ENCODE measurements at places on chromosomes 3 and 15. TPM values are rescaled to one million over a fixed set of nuclear protein-coding genes. Genes with fewer than 3 reads are reported as not detected.

The GTF2E1 gene
- total RNA-seq: 18.0 TPM

GRCh38 chr3:126956866-126957650 is 25.9 kb upstream of the PLXNA1 start:
- peak; percentile 84 for DNase-seq

- no peak for DNase-seq
These were observed 68.8 kb downstream of the FSIP1 start for GRCh38 chr15:39713846-39714245.

GRCh38 chr3:134516905-134517304 is 31.0 kb downstream of the CEP63 start:
- DNase-seq: no peak

DNA sequence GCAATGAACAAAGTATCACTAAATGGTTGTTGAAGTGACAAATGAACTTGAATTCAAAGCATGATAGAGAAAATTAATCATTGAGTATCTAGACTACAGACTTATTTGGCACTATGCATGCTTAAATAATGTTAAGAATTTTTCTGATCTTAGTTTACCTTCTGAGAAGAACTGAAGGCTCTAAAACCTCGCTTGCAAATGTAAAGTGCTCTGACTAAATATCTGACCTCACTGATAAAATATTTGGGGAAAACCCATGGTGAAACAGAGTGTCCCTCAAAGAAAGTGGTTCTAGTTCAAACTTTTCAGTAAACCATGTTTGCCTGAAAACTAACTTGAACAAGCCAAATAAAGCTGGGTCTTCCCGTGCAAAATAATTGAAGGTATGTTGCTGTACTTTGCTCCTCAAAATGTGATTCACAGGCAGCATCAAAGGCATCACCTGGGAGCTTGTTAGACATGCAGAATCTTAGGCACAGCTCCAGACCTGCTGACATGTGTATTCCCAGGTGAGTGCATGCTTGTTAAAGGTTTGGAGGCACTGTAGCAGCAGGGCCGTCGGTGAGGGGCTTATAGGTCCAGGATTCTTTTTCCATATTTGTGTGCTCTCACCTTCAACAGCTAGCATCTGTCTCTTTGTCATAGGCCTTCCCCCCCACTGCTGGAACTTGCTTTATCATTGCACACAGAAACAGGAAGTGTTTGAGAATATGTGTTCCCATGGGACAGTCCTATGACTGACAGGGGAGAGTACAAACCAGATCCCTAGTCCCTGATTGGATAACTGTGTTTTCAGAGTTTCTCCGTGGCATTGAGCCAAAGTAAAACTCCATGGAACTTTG is 524.2 kb upstream of the LMCD1 start:
- no peak for DNase-seq

DNA sequence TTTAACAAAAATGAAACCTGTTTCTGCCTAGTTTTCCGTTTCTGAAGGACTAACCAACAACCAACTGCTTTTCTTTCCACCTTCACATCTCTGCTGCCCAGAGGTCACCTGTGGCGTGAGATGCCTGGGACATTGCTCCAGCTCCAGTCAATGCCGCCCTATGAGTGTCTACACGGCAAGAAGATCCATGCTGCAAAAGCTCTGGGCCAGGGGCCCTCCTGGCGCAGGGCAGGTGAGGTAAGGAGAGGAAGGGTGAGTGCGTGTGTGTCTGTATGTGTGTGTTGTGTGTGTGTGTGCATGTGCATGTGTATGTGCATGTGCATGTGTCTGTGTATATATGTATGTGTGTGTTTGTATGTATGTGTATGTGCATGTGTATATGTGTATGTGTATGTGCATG is 131.4 kb downstream of the NSMCE3 start:
- peak; percentile 29 for DNase-seq

GRCh38 chr3:49602877-49603411 is 48.7 kb downstream of the BSN start:
- no peak for DNase-seq

The NEO1 gene
- total RNA-seq: 40.9 TPM

GRCh38 chr3:127676921-127677351 is 4.2 kb downstream of the ABTB1 start:
- peak; percentile 89 for DNase-seq

- DNase-seq: no peak
These were observed 143.8 kb downstream of the SV2B start for GRCh38 chr15:91243826-91244225.

The IL20RB gene
- total RNA-seq: 0.94 TPM

The KNG1 gene
- total RNA-seq: not detected

DNA sequence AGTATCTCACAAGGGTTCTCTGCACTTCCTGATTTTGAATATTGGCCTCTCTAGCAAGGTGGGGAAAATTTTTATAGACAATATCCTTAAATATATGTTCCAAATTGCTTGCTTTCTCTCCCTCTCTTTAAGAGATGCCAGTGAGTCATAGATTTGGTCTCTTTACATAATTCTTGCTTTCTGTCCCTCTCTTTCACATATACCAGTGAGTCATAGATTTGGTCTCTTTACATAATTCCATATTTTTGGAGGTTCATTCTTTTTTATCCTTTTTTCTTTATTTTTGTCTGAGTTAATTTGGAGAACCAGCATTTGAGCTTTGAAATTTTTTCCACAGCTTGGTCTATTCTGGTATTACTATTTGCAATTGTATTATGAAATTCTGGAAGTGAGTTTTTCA is 77.7 kb upstream of the NUDT16 start:
- no peak for DNase-seq

- DNase-seq: no peak
These were observed 125.8 kb upstream of the MRPS22 start for GRCh38 chr3:139218046-139218445.

DNA sequence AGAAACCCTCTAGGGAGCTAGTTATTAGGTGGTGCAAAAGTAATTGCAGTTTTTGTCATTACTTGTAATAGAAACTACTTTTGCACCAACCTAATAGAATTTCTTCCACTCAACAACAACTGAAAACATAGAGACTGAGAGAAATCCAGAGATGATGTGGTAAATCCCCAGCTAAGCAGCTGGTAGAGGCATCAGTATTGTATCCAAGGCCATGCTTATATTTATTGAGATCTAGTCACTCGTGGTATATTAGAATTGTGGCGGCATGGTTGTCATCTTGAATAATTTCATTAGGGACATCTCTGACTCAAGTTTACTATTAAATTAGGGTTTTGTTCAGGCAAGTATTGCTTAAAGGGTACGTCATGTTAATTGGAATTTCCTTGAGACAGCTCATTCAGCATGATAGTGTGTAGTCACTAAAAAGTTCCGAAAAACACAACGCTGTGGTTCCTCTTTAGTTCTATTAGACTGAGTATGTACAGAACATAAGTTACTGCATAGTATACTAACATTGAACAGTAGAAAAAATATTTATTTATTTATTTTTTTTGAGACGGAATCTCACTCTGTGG is 35.3 kb downstream of the PAK2 start:
- DNase-seq: no peak

- DNase-seq: no peak
These were observed 93.0 kb downstream of the NFKBIZ start for GRCh38 chr3:101942356-101942755.

The CA12 gene
- total RNA-seq: 7.9 TPM

The CHST14 gene
- total RNA-seq: 45.4 TPM

- DNase-seq: no peak
These were observed 11.2 kb upstream of the KLHL40 start for GRCh38 chr3:42674146-42674545.

- no peak for DNase-seq
These were observed 43.1 kb downstream of the NUP210 start for GRCh38 chr3:13377021-13377420.

Data from chondrocyte (in vitro differentiated cells).